NCI-H187 treated with DMSO at 0.1 percent for 48 hours (cell line): ENCODE measurements at places on chromosomes 6 and 20.
A peak's percentile ranks its signal among the peaks of the same experiment; 100 is the strongest.

DNA sequence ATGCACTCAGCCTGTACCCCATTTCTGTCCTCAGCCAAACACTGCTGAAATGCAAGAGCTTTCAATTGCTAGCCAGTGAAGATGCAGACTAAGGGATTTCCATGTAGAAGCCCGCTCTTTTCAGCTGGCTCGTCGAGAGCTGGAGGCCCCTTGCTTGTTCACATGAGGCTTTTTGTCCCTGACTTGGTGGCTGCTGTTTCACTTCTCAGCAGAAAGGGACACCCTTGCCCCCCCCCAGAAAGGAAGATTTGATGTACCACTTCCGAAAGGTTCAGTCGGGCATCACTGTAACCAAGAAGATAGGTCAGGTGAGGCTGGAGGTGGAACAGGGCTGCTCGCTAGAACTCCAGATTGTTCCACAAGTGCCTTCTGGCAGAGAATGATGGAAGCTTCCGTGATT lies 23.3 kb downstream of the PTPN1 start:
- DNase-seq = no peak

DNA sequence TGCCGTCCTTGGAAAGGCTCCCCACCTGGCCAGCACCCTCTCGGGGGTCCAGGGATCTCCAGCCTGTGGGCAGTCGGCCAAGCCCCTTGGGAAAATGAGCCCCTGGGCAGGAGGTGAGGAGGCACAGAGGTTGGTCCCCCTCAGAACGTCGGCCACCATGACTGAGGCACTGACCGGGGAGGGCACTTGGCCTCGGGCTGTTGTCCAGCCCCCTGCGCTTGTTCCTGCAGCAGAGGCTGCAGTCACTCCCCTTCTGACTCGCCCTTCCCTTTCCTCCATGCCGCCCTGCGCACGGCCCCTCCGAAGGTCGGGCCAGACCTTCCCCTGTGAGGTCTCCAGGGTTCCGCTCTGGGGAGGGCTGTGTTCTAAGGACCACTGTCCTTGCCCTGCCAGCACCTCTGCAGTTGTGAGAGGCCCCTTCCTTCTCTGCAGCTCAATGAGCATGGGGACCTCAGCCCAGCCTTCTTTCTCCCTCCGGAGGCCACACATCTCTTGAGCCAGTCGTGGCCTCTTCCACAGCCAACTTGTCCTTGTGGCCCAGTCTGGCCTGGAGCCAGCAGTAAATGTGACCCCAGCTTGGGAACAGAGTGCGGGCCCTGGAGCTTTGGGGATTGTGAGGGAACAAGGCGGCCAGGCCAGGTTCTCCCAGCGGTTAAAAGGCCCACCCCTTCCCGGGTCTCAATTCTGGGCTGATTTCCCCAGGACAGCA lies 195.5 kb downstream of the DLL1 start:
- no peak for DNase-seq

DNA sequence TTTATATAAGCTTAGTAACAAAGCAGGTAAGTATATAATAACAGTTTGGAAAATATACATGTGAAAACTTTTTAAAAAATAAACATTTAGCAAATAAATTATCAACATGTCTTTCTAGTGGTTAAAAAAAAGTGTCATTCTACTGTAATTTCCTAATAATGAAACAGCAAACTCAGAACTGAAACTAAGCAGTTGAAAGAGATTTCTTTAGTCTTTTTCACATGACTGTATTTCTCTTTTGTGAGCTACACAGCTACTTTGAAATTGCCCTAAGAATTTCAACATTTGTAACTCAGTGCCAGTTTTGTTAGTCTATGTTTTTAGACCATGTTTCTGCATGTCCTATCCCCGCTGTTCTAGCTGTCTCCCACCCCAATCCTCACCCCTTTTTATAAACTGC lies 28.4 kb upstream of the SDHAF4 start:
- no peak for DNase-seq

GRCh38 chr20:33568378-33568777 lies 78.5 kb downstream of the CBFA2T2 start:
- DNase-seq = peak; percentile 96

- no peak for DNase-seq
Observed at GRCh38 chr6:150310539-150310938, 58.3 kb upstream of the IYD start.

- DNase-seq = peak; percentile 77
Observed at GRCh38 chr20:4470375-4470774, 251.3 kb upstream of the PRND start.

DNA sequence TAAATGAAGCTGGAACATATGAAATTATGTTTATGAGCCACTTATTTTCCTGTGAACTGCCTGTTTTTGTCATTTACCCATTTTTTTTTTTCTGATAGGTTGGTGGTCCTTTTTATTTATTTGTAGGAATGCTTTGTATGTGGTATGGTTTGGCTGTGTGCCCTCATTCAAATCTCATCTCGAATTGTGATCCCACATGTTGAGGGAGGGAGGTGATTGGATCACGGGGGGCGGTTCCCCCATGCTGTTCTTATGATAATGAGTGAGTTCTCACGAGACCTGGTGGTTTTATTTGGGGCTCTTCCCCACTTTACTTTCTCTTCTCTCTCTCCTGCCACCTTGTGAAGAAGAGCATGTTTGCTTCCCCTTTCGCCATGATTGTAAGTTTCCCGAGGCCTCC lies 77.3 kb downstream of the CDH26 start:
- no peak for DNase-seq

- no peak for DNase-seq
Observed at GRCh38 chr6:50608421-50608820, 104.9 kb upstream of the TFAP2D start.

DNA sequence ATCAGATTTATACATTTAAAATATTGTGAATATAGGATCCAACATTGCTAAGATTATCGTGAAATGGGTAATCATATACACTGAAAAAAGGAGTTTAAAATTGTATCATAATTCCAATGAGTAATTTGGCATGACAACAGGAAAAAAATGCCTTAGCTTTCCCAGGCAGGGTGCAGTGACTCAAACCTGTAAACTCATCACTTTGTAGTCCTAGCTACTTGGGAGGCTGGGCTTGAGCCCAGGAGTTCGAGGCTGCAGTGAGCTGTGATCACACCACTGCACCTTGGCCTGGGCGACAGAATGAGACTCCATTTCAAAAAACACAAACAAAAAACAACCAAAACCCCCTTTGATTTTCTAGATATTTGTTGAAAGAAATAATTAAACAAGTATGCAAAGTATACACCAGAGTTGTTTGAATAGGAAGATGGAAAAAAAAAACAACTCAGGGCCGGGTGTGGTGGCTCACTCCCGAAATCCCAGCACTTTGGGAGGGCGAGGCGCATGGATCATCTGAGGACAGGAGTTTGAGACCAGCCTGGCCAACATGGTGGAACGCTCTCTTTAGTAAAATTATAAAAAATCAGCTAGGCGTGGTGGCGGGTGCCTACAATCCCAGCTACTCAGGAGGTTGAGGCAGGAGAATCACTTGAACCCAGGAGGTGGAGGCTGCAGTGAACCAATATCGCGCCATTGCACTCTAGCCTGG lies 98.7 kb downstream of the TRERF1 start:
- no peak for DNase-seq

GRCh38 chr20:58040447-58041290 lies 187.8 kb downstream of the ANKRD60 start:
- DNase-seq = no peak

GRCh38 chr6:157137501-157137900 lies 185.8 kb downstream of the TMEM242 start:
- DNase-seq = no peak

GRCh38 chr6:97702248-97702647 lies 419.2 kb upstream of the MMS22L start:
- no peak for DNase-seq

GRCh38 chr6:88813045-88813444 lies 150.4 kb downstream of the RNGTT start:
- peak; percentile 43 for DNase-seq

GRCh38 chr6:133435065-133435728 lies 194.0 kb downstream of the EYA4 start:
- no peak for DNase-seq
